ENCODE measurements at places on chromosomes 1 and 21.

DNA sequence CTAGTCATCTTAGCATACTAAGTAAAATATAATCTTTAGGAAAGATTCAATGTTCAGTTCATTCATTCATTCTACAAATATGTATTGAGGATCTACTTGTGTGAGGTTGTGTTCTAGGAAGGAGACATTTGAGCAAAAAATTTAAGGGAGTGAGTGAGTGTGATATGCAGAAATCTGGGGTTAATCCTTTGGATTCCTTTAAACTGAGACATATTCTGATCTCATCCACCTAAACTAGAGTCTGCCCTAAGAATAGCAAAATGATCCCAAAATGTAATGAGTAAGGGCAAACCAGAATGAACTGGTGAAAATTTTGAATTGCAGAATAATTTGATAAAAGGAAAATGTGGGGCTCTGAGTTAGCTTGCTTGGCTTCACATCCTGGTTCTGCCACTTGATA is 8.6 kb downstream of the UBE2U start:
- peak; percentile 88 for DNase-seq

DNA sequence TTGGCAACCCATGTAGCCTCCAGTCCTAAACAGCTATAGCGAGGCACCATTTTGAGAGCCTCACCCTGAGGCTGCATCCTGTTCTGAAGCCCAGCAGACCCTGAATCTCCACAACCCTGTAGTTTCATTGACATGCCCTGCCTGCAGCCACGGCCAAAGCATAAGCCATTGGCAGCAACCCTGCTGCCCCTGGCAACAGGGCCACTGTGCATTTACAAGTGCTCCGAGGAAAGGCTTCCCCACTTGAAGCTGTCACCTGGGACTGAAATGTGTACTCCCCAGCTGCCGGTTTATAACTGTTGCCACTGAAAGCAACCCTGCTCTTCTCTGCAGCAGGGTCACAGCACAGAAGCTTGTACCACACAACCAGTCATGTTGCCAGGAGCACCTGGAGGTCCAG is 124.2 kb upstream of the OLFM3 start:
- DNase-seq: no peak

GRCh38 chr1:920010-920409 is 3.7 kb upstream of the SAMD11 start:
- no peak for DNase-seq

DNA sequence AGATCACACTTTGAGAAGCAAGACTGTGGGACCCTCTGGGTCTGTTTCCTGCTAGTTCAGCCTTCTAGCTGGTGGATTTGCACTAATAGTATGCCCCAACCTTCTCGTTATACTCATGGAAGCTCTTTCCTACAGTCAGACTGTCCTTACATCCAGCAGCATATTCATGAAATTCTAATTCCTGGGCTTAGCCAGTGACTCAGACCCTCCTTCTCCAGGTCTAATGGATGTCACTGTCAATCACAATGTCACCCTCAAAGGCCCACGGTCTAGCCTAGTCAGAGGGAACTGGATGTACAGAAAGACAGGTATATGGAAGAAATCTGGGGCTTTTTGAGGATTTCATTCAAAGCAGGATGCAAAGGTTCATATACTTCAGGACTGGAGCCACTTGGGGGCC is 72.4 kb downstream of the KCNJ15 start:
- DNase-seq: no peak
